ENCODE measurements at places on chromosomes 2 and 18.

DNA sequence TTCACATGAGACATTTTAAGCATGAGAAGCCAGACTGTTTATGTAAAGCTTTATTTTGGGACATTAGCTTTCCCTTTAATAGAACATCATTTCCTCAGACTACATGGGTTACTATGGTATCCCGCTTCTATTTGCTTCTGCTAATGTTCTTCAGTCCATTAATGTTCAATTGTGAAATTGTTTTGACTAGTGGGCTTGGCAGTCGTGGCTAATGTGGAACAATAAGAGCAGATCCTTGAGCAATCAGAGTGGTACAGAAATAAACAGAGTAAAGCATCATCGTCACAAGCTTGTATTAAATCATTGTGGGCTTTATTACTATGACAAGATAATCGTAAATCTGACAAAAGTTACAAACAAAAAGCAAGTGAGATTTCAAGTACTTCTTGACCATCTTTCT, 60.2 kb downstream of the PDE1A start:
- DNase-seq: peak; percentile 91

GRCh38 chr18:62683935-62684334, 31.4 kb upstream of the PHLPP1 start:
- DNase-seq: no peak

DNA sequence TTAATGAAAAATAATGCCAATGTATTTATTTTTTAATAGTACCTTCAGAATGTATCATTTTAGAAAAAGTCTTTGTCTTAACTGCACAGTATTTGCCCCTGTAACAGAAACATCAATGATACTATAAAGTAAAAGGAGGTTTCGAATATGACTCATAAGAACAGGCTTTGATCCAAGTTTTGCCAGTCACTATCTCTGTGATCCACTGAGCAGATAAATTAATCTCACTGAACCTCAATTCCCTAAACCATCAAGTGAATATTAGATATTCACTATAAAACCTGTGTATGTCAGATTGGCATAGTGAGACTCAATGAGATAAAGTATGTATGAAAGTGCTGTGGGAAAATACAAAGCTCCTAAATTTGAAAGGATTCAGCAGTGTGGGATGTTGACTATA, 292.1 kb downstream of the EXOC6B start:
- DNase-seq: peak; percentile 33

DNA sequence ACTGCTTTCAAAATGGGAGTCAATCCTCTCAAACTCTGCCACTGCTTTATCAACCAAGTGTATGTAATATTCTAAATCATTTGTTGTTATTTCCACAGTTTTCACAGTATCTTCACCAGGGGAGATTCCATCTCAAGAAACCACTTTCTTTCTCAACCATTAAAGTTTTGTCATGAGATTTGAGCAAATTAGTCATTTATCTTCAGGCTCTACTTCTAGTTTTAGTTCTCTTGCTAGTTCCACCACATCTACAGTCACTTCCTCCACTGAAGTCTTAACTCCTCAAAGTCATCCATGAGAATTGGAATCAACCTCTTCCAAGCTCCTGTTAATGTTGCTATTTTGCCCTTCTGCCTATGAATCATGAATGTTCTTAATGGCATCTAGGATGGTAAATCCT, 545.8 kb downstream of the ARHGAP15 start:
- DNase-seq: no peak

DNA sequence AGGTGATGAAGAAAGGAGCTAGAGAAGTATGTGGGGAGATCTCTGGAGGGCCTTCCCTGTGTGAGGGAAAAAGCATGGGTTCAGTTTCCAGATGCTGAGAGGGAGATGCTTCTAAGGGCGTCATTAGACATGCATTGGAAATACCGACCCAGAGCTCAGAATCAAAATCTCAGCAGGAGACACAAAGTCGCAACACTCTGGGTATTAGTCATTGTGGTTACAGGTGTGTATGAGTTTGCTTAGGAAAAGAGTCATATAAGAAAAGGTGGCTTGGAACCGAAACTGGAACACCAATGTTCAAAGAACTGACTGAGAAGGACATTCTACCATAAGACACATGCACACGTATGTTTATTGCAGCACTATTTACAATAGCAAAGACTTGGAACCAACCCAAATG, 477.1 kb downstream of the FBXO15 start:
- no peak for DNase-seq

Data from HCEC 1CT (cell line).